ENCODE measurements at places on chromosomes 2 and 18.
A peak's percentile ranks its signal among the peaks of the same experiment; 100 is the strongest.

DNA sequence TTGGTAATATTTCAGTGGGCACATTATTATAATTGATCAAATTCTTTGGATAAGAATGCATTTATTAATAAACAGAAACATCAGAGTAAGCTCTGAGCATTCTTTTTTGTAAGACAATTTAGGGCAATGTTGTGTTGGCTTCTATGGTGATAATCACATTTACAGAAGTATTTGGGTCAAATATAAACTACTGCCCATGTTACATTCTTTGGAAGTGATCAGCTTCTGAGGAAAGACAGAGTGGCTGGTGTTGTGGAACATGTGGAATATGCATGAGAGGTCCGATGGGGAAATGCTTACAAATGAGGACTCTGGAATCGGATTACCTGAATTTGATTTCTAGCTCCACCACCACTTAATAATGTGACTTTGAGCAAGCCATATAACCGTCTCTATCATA lies 19.4 kb downstream of the SERPINB13 start:
- no peak for DNase-seq

DNA sequence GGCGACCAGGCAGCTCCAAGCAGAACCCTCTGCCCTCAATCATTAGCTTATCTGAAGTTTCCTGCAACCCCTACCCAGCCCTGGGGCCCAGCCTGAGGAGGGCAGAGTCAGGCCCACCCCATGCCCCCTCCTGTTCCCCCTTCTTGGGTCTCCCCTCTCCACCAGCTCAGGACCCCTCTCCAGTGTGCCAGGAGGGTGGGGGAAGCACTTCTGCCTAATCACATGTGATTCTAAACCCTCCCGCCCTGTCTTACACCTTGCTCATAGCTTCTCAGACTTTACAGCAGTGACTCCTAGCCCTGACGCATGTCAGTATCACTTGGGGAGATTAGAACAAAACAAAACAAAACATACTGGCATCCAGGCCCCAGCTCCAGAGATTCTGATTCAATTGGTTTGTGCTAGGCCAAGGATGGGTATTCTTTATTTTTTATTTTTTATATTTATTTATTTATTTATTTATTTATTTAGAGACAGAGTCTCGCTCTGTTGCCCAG lies 42.5 kb upstream of the ASAP2 start:
- DNase-seq, result no peak

GRCh38 chr2:228819701-228820100 lies 451.4 kb downstream of the PID1 start:
- DNase-seq, result no peak

DNA sequence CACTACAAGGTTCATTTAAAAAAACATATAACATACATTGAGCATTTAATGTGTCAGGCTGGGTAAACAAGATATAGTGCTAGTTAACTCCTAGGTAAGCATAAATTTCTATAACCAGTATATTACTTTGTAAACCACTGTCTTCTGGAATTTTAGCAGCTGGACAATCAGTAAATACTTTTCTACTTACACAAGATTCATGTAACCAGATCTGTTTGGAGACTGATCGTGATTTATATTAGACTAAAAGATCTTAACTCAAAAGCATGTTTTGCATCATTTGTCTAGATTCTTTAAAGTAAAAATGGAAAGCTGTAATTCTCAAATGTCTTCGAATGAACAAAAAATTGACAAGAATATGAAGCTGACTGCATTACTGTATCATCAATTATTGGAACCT lies 941 bp upstream of the SGO2 start:
- DNase-seq, result no peak

GRCh38 chr2:145036421-145037011 lies 516.6 kb upstream of the ZEB2 start:
- no peak for DNase-seq

GRCh38 chr18:519019-519879 lies 18.7 kb upstream of the COLEC12 start:
- peak; percentile 32 for DNase-seq

GRCh38 chr2:212005085-212005671 lies 533.4 kb downstream of the ERBB4 start:
- DNase-seq, result peak; percentile 11

DNA sequence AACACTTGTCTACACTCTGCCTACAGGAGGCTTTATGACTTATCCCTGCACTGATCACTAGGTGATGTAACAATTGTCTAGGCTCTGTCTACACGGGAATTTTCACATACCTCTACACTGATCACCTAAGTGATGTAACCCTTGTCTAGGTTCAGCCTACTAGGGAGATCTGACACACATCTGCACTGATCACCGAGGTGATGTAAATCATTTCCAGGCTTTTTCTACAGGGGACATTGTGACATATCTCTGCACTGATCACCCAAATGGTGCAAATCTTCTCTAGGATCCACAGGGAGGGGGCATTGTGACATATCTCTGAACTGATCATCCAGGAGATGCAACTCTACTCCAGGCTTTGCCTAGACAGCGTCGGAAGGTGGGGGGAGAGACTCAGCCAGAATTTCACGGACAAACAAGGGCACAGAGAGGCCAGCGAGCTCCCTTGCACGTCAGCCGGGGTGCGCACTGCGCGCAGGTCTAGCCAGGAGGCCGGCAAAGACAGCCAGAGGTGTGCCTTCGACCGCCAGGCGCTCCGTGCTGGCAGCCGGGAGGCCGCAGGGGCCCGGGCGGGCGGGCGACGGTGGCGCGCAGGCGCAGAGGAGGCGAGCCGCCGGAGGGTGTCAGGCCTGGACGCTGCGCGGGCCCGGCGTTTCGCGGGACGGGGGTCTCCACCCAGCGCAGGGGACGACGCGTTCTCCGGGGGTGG lies 46.9 kb upstream of the USP14 start:
- no peak for DNase-seq

GRCh38 chr2:101714118-101714517 lies 16.6 kb downstream of the MAP4K4 start:
- no peak for DNase-seq

DNA sequence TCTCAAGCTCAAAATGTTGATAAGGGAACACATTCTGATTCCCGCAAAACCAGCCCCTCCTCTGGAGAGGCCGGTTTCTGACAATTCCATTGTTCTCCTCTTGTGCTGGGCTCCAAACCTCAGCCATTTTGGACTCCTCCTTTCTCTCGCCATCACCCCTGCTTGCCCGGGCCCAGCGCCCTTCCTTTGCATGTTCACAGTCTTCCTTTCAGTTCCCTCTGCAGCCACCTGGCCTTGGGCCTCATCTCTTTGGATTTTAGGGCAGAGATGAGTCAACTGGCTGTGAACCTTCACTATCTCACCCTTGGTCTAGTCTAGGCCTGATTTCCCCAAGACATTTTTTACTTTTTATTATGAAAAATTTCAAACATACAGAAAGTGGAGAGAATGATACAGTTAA lies 155.9 kb upstream of the MAP3K20 start:
- DNase-seq, result no peak

GRCh38 chr18:67862069-67862468 lies 345.5 kb upstream of the DSEL start:
- no peak for DNase-seq

- DNase-seq, result no peak
Measured at GRCh38 chr2:158130832-158131473, 29.3 kb downstream of the UPP2 start.

GRCh38 chr2:69582582-69583176 lies 60.9 kb downstream of the AAK1 start:
- DNase-seq, result no peak

GRCh38 chr18:74303936-74304335 lies 11.7 kb upstream of the C18orf63 start:
- DNase-seq, result no peak

GRCh38 chr18:42182728-42183700 lies 228.0 kb downstream of the PIK3C3 start:
- no peak for DNase-seq

- DNase-seq, result peak; percentile 90
Measured at GRCh38 chr18:46097801-46098615, at the start of gene ATP5F1A. ATP5F1A (minus strand) TSS chr18:46098296; CDS start chr18:46098231, 65 bp downstream.

DNA sequence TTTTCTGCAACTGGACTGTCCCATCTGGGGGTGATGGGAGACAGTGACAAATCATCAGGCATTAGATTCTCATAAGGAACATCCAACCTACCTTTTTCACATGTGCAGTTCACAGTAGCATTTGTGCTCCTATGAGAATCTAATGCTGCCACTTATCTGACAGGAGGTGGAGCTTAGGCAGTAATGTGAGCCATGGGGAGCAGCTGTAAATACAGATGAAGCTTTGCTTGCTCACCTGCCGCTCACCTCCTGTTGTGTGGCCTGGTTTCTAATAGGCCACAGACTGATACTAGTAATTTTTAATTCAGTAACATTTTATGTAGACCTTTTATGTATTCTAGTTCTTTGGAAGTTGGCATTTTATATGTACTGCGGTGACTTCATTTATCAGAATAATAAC lies 180.1 kb upstream of the SPOPL start:
- no peak for DNase-seq

- DNase-seq, result no peak
Measured at GRCh38 chr18:12372406-12372805, 4.6 kb downstream of the AFG3L2 start.

DNA sequence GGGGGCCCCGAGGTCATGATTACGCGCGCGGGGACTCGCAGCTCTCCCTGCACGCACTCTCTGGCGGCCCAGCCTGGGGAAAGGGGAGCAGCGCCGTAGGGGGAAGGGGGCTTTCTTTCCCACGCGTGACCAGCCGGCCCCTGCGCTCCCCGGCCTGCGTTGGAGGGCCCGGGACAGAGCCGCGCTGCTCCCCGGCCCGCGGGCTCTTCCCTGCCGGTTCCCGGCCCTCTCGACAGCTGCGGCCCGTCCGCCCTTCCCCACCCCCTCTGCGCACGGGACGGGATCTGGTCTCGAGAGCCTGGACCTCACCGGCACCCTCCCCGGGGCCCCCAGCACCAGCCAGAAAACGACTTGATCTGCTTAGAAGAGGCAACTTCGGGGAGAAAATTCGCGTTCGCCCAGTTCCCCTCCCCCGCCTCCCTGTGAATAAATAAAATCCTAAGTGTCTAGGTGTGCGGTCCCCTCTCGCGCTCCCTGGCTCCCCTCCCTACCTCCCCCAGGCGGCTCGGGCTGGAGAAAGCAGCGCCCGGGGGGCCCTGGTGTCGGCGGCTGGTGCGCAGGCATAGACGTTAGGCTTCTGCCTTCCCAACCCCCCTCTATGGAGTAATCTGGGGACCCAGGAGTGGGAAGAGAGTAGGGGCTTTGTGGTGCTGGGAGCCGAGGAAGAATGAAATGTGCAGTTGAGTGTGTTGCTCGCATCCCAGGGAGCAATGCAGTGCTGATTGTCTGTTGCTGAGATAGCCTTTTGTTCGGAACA lies 803 bp upstream of the FIGN start:
- DNase-seq, result peak; percentile 43

DNA sequence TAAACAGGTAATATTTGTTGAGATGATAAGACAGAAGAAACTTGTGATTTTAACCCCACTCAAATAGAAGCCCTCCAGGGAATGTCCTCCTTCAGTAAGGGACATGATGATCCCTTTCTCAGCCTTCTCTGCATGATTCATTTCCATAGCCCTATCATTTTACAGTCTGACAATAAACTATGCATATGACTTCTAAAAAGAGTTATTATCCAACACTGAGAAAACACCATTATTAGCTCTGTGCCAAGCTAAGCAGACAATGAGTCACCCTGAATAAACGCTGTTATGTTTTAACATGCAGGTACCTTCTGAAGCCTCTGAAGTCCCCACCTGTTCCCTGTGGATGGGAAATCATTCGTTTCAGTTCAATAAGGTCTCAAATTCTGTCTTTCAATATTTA lies 54.7 kb downstream of the DTNB start:
- no peak for DNase-seq

DNA sequence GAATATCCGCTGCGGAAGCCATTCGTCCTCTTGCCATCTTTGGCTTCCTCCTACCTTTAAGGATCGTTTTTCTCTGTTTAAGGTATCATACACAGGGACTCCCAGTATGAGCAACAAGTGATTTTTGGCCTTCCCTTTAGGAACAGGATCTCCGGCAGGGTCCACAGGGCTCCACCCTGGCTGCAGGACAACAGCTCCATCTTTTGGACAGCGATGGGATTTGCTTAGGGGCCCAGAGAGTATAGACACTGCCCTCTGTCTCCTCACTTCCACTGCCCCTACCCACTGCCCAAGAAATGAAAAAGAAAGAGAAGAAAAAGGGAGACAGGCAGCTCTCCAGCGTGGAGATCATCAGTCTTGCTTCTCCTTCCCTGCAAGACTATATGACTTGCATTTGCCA lies 224.5 kb downstream of the UXS1 start:
- no peak for DNase-seq
